Progenitor cell of endocrine pancreas (in vitro differentiated cells): ENCODE measurements at places on chromosomes 2 and 18.

DNA sequence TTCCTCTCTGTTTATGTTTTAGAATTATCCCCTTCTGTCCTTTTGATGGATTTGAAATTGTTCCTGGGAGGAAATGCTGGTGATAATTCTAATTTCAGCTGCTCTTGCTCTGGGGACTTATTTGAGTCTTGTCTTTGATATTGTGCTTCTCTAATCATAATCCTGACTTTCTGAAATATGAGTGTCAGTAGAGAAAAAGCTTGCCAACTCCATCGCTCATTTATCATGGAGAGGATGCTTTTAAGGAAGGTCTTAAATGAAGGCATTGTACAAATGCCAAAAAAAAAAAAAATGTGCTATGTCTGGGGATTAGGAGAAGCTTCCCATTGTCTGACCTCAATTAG is 159.5 kb downstream of the NYAP2 start:
- H3K27me3 ChIP-seq, result no peaks in the 10 kb centered on the region
- H3K4me3 ChIP-seq, result no peak overlapping the region
- no peaks in the 10 kb centered on the region for H3K36me3 ChIP-seq
- peaks cover 37% of the 10 kb centered on the region for H3K4me1 ChIP-seq
- no peak overlapping the region for H3K27ac ChIP-seq
- no peak for DNase-seq

GRCh38 chr2:137659616-137660015 is 304.7 kb upstream of the HNMT start:
- H3K36me3 ChIP-seq, result peaks cover 1% of the 10 kb centered on the region
- H3K27ac ChIP-seq, result no peak overlapping the region
- no peak for DNase-seq
- no peak overlapping the region for H3K4me3 ChIP-seq

GRCh38 chr2:9071032-9071431 is 67.5 kb upstream of the MBOAT2 start:
- H3K36me3 ChIP-seq, result no peaks in the 10 kb centered on the region
- no peak overlapping the region for H3K27ac ChIP-seq
- H3K4me3 ChIP-seq, result no peak overlapping the region
- no peak for DNase-seq
- H3K27me3 ChIP-seq, result no peaks in the 10 kb centered on the region
- H3K4me1 ChIP-seq, result no peaks in the 10 kb centered on the region

DNA sequence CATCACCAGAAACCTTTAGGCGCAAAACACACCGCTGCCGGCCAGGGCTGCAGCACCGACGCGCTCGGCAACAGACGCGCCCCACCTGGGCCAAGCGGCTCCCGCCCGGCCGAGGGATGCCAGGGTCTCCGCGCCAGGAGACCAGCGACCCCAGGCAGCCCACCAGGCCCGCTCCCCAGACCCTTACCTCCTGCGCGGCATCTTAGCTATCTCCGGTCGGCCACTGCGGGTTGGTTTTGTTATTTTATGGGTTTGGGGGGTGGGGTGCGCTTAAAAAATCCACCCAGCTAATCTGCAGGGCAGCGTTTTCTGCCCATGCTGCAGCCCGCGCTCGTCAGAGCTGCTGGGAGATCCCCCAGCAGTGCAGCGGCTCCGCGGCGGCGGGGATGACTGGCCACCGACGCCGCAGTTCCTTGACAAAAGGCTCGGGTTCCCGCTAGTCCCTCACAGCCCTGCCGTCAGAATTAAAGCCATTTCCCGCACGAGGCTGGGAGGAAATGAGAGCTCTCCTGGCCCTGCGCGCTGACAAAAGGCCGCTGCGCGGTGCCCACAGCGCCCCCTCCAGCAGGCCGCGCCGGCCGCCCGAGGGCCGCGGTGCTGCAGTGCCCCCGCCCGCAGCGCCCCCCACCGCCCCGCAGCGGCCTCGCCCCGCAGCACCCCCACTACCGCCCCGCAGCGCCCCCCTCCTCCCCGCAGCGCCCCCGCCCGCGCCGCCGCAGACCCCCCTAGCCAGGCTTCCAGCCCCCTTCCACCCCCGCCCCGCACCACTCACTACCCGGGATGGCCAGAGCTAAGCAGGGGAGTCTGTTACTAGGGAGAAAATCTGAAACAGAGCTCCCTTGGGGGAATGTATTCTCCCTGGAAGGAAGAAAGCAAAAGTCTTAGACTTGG is at the start of gene ADD2:
ADD2 (minus strand) TSS at position 502 of the 891 bp plus-strand sequence. CDS start 61,792 bp downstream, outside the sequence.
- H3K4me1 ChIP-seq, result peaks cover 3% of the 10 kb centered on the region
- H3K4me3 ChIP-seq, result peak within 1 kb of the TSS; percentile 72
- no peak within 1 kb of the TSS for H3K27ac ChIP-seq
- DNase-seq, result peak; percentile 30

GRCh38 chr2:240997856-240998705 is at the start of gene SNED1:
SNED1 (plus strand) TSS chr2:240998618; CDS start chr2:240998838, 220 bp downstream.
- H3K36me3 ChIP-seq, result no peaks in the 10 kb centered on the region
- peak within 1 kb of the TSS; percentile 59 for H3K4me3 ChIP-seq
- peaks cover 34% of the 10 kb centered on the region for H3K27me3 ChIP-seq
- no peak within 1 kb of the TSS for H3K27ac ChIP-seq
